ENCODE measurements at places on chromosomes 2 and 18.

DNA sequence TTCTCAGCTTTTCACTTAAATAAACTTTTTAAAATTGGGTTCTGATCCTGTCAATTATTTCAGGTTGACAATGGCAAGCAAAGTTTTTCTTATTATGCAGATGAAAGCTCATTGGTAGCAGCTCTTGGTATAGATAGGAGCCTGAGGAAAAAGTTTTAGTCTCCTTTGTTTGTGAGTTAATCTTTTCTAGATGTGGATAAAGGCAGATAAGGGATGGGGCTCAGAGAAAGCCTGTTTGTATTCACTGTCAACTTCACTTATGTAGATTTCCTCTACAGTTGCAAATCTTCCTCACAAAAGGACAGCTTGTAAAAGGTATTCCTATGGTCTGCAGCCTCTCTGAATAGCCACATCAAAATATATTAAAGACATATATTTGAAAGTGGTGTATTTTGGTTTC lies 224.5 kb upstream of the SPOPL start:
- DNase-seq, result no peak

- no peak for DNase-seq
Observed at GRCh38 chr2:206000776-206001175, 85.2 kb downstream of the INO80D start.

DNA sequence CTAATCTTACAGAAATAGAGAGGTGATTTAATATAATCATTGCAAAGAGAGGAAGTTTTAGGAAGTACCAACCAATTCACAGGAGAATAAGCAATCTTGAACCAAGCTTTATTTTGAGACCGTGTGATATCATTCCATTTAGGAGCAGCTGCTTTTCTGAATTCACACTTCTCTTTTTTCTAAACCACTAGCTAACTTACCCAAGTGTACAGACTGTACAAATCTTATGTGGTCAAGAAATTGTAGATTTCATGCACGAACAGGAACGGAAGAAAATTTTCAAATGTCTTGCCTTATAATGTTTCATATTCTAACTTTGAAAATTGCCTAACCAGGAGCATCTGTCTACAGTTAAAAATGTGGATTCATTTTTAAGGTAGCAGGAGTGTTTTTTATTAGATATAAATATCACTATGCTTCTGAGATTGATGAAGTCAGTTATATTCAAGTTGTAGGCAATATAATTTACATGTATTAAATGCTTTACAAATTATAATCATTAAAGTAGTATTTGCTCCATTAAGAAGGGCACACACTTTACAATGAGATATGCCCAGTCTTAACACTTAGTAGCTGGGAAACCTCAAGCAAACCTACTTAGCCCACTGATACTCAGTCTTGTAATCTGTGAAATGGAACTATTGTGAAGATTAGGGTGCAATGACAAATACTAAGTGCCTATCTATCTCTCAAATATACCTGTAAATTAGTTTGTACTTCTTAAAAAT lies 302.2 kb upstream of the STON1 start:
- DNase-seq, result no peak

GRCh38 chr2:12928775-12929401 lies 212.2 kb downstream of the TRIB2 start:
- no peak for DNase-seq

- DNase-seq, result no peak
Observed at GRCh38 chr2:45922577-45922988, 271.1 kb downstream of the PRKCE start.

GRCh38 chr2:171297956-171298355 lies 135.8 kb downstream of the METTL8 start:
- DNase-seq, result no peak

DNA sequence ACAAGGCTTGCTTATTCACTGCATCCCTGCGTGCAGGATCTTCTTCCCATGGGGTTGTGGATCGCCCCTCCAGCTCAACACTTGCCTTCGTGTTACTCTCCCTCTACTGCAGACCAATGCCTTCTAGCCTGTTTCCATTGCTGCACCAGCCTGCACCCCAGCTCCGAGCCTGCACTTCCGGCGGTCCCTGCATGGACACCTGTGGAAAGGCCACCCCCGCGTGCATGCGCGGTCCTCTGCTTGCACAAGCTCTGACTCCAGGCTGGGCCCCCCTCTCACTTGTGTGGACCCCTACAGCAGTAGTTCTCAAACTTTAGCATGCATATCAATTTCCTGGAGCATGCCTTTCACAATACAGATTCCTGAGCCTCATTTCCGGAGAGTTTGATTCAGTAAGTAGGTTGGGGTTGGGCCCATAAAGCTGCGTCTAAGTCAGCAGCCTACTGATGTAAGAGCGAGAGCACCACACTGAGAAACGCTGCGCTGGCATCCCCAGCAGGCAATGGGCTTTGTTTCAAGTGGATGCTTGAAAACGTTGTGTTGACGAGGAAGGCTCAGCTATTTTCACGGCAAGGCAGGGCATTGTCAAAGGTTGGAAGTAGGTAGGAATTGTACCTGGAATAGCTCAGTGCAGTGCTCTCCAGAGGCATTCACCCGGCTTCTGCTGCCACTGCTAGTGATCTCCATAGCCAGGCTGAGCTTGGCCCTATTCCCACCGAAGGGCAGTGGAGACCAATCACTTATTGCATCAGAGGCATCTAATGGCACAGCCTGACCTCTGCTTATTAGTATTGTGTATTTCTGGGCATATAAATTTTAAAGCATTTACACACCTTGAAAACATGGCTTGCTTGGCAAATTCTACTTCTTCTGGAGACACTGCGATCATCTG lies 32.6 kb downstream of the CREG2 start:
- DNase-seq, result no peak

DNA sequence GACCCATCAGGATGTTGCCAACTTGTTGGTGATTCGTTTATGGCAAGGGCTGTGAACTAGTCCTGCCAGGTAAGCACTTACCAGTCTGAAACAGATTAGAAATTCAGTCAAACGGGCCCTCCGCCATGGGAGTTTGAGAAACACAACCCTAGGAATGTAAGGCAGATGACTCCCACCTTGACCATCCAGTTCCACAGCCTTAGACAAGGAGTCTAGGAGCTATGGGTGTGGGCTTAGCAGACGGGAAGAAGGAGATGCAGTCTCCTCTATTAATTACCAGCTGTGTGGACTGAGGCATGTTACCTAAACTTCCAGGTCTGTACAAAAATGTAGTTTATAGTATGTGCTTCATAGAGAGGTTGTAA lies 319.4 kb upstream of the NCKAP5 start:
- DNase-seq, result no peak

GRCh38 chr2:220756653-220757052 lies 815.5 kb downstream of the EPHA4 start:
- no peak for DNase-seq

- DNase-seq, result no peak
Observed at GRCh38 chr18:43714343-43715010, 437.2 kb upstream of the SYT4 start.

DNA sequence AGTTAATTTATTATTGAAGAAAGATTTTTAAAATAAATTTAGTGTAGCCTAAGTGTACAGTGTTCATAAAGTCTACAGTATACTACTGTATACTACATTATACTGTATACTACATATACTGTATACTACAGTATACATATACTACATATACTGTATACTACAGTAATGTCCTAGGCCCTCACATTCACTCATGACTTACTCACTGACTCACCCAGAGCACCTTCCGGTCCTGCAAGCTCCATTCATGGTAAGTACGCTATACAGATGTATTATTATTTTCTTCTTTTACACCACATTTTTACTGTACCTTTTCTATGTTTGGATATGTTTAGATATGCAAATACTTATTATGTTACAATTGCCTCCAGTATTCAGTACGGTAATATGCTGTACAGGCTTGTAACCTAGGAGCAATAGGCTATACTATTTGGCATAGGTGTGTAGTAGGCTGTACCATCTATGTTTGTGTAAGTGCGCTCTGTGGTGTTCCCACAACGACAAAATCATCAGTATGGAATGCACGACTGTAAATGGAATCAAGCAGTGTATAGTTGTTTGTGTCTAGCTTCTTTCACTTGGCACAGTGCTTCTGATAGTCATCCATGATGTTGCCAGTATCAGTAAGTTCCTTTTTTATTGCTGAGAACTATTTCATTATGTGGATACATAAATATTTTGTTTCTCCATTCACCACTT lies 245.7 kb downstream of the MTX2 start:
- DNase-seq, result no peak

DNA sequence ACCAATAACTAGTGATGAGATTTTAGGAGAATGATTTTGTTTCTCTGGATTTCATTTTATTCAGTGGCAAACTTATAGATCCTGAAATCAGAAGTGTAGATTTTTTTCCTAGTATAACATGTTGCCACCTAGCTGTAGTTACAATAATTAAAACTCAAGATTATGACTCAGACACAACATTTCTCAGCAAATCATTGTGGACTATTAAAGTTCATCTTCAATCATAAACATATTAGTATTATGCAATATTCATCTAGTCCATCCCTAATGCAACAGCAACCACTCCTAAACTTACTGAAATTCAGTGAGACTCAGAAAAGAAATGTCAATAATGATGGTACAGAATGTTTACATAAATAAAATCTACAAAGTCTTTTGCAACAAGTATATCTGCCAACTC lies 51.3 kb downstream of the USP34 start:
- DNase-seq, result no peak

GRCh38 chr2:214515111-214515510 lies 104.3 kb downstream of the VWC2L start:
- DNase-seq, result no peak

GRCh38 chr2:103789381-103790095 lies 1027.7 kb downstream of the TMEM182 start:
- DNase-seq, result no peak

DNA sequence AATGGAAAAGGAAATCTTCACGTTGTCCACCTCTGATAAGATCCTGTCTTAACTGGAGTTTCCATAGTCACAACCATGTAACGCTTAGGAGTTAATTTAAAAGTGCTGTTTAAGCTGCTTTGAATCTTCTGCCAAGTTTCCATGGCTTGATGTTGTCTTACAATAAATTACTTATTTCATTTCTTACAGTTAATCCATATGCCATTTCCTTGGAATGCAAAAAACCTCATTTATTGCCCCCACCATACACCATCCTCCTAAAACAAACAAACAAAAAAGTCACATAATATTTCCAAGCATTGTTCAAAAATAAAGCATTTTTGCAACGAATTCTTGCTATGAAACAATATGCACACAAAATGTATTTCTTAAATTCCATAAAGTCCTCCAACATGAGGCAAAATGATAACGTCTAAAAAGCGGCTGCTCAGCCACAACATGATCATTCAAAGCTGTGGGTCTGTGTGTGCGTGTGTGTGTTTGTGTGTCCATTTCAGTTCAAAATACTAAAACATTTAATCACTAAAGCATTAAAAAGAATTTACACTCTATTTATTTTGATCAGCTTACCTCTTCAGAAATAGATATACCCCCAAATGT lies 46.8 kb upstream of the PXDN start:
- no peak for DNase-seq

GRCh38 chr2:228986961-228987360 lies 284.1 kb downstream of the PID1 start:
- no peak for DNase-seq

DNA sequence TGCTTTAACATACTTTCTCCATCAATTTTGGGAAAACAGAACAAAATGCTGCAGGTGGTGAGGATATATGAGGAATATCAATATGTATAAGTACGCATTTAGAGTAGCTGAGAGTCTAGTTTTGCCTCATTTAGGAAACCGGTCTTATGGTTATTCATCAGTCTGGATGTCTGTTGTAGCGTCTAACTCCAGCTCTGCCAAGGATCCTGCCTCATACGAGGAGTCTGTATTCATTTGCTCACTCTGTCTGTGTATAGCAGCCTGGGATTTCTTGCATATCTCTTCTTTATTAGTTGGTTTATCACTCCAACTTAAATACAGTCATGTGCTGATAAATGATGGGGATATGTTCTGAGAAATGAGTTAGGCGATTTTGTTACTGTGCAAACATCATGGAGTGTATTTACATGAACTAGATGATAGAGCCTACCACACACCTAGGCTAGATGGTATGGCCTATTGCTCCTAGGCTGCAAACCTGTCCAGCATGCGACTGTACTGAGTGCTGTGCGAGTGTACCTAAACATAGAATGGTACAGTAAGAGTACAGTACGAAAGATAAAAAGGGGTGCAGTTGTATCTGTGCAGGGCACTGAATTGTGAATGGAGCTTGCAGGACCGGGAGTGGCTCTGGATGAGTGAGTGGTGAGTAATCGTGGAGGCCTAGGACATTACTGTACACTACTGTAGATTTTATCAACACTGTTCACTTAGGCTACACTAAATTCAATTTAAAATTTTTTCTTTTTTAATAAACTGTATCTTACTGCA lies 148.1 kb downstream of the ZNF407 start:
- DNase-seq, result no peak

GRCh38 chr18:31275722-31276463 lies 42.1 kb upstream of the DSG1 start:
- DNase-seq, result no peak

DNA sequence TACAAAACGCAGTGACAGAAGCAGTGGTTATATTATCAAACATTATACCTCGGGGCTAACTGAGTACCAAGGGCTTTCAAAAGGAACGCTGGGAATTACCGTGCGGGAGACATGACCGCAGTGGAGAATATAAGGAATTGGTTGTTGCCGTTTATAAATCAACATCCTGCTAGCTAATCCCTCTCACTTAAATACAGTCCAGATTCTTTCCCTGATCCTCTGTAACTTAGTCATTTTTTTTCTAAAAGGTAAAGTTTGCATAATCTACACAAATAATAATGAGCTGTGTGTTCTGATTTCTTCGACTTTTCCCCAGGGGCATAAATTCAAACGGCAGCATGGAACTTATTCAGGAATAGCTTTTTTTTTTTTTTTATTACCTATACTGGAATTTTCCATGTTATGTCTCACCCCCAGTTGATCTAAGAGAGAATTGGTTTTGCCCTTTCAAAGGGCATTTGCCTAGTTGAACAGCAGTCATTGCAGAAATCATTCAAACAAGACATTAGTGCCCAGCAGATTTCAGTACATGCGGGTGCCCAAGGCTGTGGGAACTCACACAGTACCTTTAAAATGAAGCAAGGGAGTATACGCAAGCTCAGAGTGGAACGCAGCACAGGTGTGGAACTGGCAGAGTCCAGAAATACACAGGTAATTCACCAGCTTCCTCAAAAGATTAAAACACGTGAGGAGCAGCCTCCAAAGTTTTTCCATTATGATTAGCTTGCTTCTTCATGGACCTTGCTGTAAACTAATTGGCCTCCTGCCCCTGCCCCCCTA lies 63.9 kb downstream of the SMIM21 start:
- DNase-seq, result no peak

All from CD4-positive, alpha-beta T cell treated with Interleukin-15 for 1 hour (primary cell).